EH (cell line): ENCODE measurements at places on chromosomes 12 and 14.

GRCh38 chr14:71591929-71592328 is 340.3 kb upstream of the RGS6 start:
- DNase-seq = peak; percentile 87

- no peak for DNase-seq
These were observed 102.6 kb upstream of the PRB2 start for GRCh38 chr12:11497995-11498394.

- DNase-seq = no peak
These were observed 38.2 kb downstream of the KIF26A start for GRCh38 chr14:104176611-104177010.

DNA sequence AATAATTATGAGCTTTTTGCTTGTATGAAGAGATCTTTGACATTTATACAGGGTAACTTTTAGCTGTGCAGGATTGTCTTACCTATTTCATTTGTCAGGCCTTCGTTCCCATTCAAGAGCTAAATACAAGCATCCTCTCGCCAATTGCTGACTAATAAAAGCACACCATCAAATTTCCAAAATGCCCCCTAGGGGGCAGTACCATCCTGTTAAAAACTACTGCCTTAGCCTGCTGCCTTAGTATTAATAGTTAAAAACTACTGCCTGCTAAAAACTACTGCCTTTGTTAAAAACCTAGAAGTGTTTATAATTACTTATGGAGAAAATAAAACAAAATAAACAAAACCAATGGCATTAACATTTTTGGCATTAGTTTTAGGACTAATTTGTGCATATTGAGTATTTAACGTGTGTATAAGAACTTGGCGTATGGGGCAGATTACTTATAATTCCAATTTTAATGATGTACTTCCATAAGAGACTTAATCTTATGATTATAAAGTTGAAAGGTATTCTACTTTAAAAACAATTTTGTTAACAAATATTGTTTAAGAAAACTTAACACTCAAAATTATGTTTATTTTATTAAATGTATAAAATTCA is 3.0 kb upstream of the IFI27L2 start:
- peak; percentile 72 for DNase-seq

DNA sequence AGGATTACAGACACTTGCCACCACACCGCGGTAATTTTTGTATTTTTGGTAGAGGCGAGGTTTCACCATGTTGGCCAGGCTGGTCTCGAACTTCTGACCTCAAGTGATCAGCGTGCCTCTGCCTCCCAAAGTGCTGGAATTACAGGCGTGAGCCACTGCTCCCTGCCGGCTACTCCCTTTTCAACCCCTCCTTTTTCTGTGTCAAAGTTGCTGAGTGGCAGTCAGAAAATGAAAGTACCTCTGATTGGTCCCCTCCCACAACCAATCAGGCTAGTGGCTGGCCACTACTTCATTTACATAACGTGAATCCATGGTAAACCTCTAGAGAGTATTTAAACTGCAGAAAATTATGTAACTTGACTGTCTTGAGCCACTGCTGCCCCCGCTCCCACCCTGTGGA is 5.9 kb downstream of the RESF1 start:
- DNase-seq = no peak

DNA sequence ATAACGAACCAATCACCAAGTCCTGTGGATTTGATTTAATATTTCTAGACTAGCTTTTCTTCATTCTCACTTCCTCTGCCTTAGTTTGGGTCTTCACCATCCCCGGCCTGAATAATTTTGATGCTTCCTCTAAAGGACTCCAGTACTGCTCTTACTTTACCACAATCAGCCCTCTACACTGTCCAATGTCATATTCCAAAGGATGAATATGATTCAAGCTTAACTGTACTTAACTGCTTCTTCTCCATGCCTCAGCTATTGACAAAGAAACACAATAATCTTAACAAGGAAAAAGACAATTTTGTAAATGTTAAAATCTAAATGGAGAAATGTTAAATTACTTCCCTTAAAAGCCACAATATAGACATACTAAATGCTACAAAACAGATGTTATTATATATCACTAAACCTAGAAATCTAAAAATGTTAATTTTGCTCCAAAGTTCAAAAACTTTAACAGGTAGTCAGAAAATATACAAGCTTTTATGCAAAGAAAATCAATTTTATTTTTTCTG is 70.2 kb downstream of the STXBP6 start:
- DNase-seq = no peak

DNA sequence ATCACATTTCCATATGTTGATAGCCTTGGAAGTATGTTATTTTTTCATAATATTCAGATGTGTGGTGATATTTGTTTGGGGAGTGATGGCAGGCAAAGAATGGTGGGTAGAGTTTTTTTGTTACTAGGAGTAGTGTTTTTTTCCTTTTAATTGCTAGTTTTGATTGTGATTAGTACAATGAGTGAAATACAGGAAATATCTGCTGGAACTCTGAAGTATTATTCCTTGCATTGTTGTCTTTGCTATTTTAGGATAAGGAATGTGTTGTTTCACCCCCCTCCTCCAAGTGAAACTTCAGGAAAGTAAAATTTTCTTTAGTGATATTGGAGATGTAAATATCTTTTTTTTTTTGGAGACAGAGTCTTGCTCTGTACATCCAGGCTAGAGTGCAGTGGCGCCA is 105.4 kb downstream of the DIP2B start:
- peak; percentile 32 for DNase-seq

GRCh38 chr12:69840727-69841126 is 15.7 kb downstream of the MYRFL start:
- no peak for DNase-seq

DNA sequence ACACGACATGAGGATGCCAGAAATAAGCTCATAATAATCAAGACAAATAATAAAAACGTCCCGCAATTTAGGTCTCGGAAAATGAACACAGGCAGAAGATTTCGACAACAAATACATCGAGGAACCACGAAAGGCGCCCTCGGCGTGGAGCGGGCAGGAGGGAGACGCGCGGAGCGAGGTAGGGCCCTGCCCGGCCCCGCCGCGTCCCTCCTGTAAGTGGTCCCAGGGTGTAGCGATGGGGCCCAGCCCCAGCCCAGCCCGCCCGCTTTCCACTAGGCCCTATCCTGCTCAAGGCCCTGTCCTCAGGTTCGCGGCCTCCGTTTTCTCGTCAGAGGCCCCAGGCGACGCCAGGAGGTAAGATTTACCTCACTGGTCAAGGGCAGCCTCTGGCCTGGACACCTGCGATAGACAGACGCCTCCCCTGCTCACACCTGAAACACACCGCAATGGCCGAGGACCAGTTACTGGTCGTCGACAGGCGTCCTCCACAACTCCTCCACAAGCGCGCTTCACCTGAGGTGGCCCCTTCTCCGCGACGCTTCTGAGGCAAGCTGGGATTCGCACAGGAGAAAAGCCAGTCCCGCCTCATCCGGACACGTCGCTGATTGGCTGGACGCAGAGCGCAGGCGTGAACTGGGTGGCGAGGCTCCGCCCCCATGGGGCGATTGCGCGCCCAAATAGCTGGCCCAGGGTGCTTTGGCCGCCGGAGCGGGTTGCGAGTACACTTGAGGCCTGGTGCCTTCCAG is at the start of gene SYCP3:
TSS of gene SYCP3 (minus strand) at position 543 of the 746 bp plus-strand sequence. CDS start 1,527 bp downstream, outside the sequence.
- no peak for DNase-seq
